Bronchus fibroblast of lung (primary cell): ENCODE measurements at places on chromosomes 16 and 17. TPM values are rescaled to one million over a fixed set of nuclear protein-coding genes. Genes with fewer than 3 reads are reported as not detected.

Gene ETV4
- 21.4 and 22.0 TPM in 2 replicates for total RNA-seq

Gene SLC38A7
- 8.8 and 9.9 TPM in 2 replicates for total RNA-seq

Gene DNAI2
- not detected in 2 replicates for total RNA-seq

Gene CDH8
- total RNA-seq: not detected in 2 replicates

Gene ASIC2
- total RNA-seq: 0.34 and 0.45 TPM in 2 replicates

Gene TLCD2
- total RNA-seq: 1.0 TPM in 2 replicates

Gene ABCC12
- 0.17 TPM in 1 of 2 replicates, not detected in the other for total RNA-seq

Gene C17orf113
- 0.17 and 0.30 TPM in 2 replicates for total RNA-seq

Gene UNC13D
- total RNA-seq: 0.84 and 1.5 TPM in 2 replicates

Gene TMEM97
- 77.3 and 77.8 TPM in 2 replicates for total RNA-seq

Gene VMO1
- total RNA-seq: 0.50 TPM in 1 of 2 replicates, not detected in the other

Gene C1QTNF1
- total RNA-seq: 18.5 and 18.9 TPM in 2 replicates

Gene COPS3
- total RNA-seq: 118 and 122 TPM in 2 replicates

Gene SGCA
- 0.15 TPM in 1 of 2 replicates, not detected in the other for total RNA-seq

Gene KRT13
- total RNA-seq: not detected in 2 replicates

Gene KRT12
- not detected in 2 replicates for total RNA-seq

Gene NUP85
- 44.4 and 47.2 TPM in 2 replicates for total RNA-seq

Gene TEKT5
- total RNA-seq: not detected in 2 replicates

Gene CPHXL2
- not detected in 2 replicates for total RNA-seq

Gene IGSF6
- not detected in 2 replicates for total RNA-seq

Gene TBC1D3K
- not detected in 2 replicates for total RNA-seq

Gene PLK1
- 119 and 123 TPM in 2 replicates for total RNA-seq

Gene GUCY2D
- total RNA-seq: 0.15 TPM in 1 of 2 replicates, not detected in the other

Gene SMIM36
- not detected in 2 replicates for total RNA-seq

Gene PTGES3L
- total RNA-seq: 0.15 and 0.50 TPM in 2 replicates

Gene FAM171A2
- total RNA-seq: 6.2 and 7.4 TPM in 2 replicates

Gene WNT9B
- not detected in 2 replicates for total RNA-seq

Gene CCDC43
- total RNA-seq: 19.2 and 26.9 TPM in 2 replicates

Gene KCNH6
- not detected in 2 replicates for total RNA-seq

Gene SEPTIN12
- total RNA-seq: not detected in 2 replicates

Gene G6PC1
- total RNA-seq: not detected in 2 replicates

Gene KRTAP2-2
- total RNA-seq: not detected in 2 replicates

Gene TMEM106A
- 4.4 and 5.1 TPM in 2 replicates for total RNA-seq

Gene MILR1
- 7.3 and 9.2 TPM in 2 replicates for total RNA-seq

Gene JUP
- total RNA-seq: 31.1 and 32.8 TPM in 2 replicates

Gene SECTM1
- total RNA-seq: 12.9 and 14.0 TPM in 2 replicates

Gene RHBDF1
- total RNA-seq: 28.2 and 34.0 TPM in 2 replicates

Gene GGT6
- not detected in 2 replicates for total RNA-seq

Gene MYL4
- total RNA-seq: not detected in 2 replicates

Gene GPR142
- total RNA-seq: not detected in 2 replicates

Gene CORO6
- total RNA-seq: 1.8 and 2.2 TPM in 2 replicates

Gene SREBF1
- total RNA-seq: 82.7 and 97.3 TPM in 2 replicates

Gene NEURL4
- 9.9 and 12.2 TPM in 2 replicates for total RNA-seq

Gene COX6A2
- total RNA-seq: not detected in 2 replicates

Gene EFNB3
- 0.67 and 0.89 TPM in 2 replicates for total RNA-seq

Gene ITGB3
- total RNA-seq: 2.4 and 2.8 TPM in 2 replicates

Gene CRHR1
- total RNA-seq: not detected in 2 replicates

Gene PPY
- total RNA-seq: not detected in 2 replicates

Gene ITGAD
- not detected in 2 replicates for total RNA-seq

Gene CLEC18A
- 0.17 TPM in 1 of 2 replicates, not detected in the other for total RNA-seq

Gene NOD2
- total RNA-seq: not detected in 2 replicates

Gene PARD6A
- total RNA-seq: 1.8 and 3.0 TPM in 2 replicates

Gene CHMP6
- 22.5 and 24.1 TPM in 2 replicates for total RNA-seq

Gene KIF19
- not detected in 2 replicates for total RNA-seq

Gene CTRB1
- total RNA-seq: not detected in 2 replicates

Gene HOXB9
- under 0.01 and 0.15 TPM in 2 replicates for total RNA-seq

Gene TM4SF5
- total RNA-seq: not detected in 2 replicates
